OCI-LY7 (cell line): ENCODE measurements at places on chromosomes 4 and X. TPM values are rescaled to one million over a fixed set of nuclear protein-coding genes. Genes with fewer than 3 reads are reported as not detected.
A peak's percentile ranks its signal among the peaks of the same experiment; 100 is the strongest.

Gene DAPP1
- 69.8 and 71.9 TPM in 2 replicates for total RNA-seq

Gene NDNF
- not detected in 2 replicates for total RNA-seq

DNA sequence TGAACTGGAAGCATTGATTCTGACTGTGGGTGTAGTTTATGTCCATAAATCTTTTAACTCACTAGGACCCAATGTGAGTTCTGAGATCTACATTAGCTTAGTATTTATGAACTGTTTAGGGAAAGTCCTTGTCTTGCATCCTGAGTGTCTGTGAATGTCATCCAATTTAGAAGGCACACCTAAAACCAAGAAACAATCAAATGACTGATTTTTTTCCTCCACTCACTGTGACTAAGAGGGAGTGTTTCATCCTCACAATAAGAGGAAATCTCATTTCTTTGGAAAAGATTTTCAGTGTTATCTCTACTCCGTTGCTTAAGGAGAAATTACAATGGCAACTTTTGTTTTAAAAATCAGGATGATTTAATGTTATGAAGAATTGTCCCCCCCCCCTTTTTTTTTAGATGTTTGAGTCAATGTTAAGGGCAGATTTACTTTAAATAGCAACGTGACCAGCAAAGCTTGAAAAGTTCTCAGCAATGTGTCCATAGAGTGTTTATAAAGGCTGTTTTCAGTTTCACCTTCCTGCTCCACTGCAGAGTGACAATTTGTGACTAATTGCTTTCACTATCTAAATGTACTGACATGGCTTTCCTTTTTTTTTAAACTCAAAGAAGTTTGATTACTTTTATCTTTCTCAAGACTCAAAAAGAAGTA lies 173.0 kb downstream of the SPCS3 start:
- DNase-seq = no peak

DNA sequence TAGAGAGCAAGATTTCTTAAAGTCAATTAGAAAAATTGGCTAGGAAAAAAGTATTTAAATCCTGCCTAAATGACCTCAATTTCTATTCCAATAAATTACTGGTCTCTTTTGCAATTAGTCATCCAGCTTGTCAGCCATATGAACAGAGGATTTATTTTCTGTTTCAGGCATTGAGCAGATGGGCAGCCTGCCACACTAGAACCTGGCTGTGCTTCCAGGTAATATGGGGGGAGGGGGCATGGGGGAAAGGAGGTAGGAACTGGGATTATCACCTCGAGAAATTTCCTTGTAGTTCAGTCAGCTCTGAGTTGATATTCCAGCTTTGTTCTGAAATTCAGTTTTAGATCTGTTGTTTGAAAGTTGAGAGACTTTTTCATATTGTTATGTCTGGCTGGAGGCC lies 206.3 kb upstream of the LCORL start:
- no peak for DNase-seq

- DNase-seq = no peak
These were observed 19.4 kb downstream of the SPRY1 start for GRCh38 chr4:123415977-123416376.

DNA sequence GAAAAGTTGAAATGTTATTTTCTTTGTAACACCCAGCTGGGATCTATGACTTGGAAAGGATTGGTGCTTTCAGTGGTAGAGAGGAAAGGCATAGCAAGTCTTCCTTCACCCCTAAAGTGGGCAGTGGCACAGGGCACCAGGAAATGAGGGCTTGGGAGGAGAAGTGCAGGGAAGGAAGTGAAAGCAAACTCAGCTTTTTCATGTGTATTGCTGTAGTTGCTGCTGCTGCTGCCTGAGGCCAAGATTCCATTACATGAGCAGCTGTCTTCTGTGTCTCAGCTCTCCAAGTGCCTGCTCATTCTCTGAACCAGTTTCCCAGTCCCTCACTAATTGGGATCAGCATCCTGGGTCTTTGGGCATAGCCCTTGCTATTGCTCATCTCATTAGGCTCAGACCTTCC lies 2.6 kb downstream of the HCCS start:
- DNase-seq = peak; percentile 42

GRCh38 chr4:89212666-89213381 lies 94.8 kb downstream of the GPRIN3 start:
- DNase-seq = no peak
